Myocyte (in vitro differentiated cells): ENCODE measurements at places on chromosomes 2 and 18.
A peak's percentile ranks its signal among the peaks of the same experiment; 100 is the strongest.

- DNase-seq = peak; percentile 67
These were observed 37.6 kb downstream of the NXPH2 start for GRCh38 chr2:138742441-138743057.

GRCh38 chr18:29436459-29436858 lies 1259.5 kb upstream of the CDH2 start:
- DNase-seq = no peak

DNA sequence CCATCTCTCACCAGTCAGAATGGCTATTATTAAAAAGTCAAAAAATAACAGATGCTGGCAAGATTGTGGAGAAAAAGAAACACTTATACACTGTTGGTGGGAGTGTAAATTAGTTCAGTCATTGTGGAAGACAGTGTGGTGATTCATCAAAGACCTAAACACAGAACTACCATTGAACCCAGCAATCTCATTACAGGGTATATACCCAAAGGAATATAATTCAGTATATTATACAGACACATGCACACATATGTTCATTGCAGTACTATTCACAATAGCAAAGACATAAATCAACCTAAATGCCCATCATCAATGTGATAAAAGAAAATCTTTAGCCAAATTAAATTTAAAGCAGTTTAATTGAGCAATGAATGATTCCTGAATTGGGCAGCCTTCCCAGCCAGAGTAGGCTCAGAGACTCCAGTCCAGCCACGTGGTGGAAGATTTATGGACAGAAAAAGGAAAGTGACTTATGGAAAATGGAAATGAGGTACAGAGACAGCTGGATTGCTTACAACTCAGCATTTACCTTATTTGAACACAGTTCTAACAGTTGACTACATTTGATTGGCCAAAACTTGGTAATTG lies 377.1 kb upstream of the SLC39A10 start:
- no peak for DNase-seq

DNA sequence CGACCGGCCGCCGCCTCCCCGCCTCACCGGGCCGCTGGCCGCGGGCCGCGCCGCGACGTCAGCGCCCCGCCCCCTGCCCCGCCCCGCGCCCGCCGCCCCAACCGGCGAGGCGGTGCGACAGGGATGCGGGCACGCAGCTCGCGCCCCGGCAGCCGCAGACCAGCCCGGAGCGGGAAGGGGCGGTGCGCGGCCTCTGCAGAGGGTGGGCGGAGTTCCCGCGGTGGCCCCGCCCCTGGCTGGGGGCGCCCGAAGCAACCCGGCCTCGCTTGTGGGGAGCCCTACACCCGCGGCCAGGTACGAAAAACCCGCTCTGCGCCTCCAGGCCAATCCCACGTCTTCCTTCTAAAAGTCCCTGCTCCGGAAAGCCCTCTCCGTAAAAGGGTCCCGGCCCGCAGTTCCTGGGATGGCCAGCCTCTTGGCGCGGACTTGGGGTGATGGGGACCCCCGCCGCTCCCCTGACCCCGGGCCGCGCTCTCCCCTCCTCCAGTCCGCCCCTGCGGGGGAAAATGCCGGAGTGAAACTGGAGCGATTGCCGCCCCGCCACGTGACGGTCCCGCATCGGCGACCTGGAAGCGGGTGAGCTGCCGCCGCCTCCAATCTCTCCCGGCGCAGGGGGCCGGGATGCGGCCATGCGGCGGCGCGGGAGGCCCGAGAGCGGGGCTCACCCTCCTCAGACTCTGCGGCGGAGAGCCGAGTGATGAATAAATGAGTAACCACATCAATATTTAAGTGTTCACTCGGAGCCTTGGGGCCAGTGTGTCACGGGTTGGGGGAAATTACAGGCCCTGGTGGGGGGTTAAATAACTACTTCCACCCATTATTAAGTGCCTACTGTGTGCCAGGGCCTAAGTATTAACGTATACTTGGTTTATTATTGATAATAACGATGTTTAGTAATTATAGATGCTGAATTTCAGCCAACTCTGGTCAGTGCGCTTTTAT lies at the start of gene RAB11FIP5:
Gene RAB11FIP5, minus strand, starts transcription at position 36 of the 942 bp plus-strand sequence. CDS start 171 bp downstream, outside the sequence.
- DNase-seq = peak; percentile 82

- DNase-seq = peak; percentile 88
These were observed 305.9 kb upstream of the TMEFF2 start for GRCh38 chr2:192500550-192501200.

DNA sequence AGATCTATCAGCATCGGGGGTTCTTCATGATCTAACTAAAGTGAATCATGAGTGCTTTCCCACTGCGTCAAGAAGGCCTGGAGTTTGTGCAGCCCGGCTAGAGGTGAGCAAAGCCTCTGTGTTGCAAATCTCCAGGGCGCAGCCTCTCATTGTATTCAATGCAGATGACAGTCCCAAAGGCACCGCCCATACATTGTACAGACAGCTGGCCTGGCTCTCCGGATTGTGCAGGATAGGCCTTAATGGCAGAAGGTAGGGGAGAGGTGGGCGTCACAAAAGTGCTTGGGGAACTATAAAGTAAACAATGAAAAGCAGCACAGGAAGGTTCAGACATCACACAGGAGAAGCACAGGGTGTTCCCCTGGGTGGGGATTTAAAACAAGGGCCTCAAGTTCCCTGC lies 907 bp upstream of the GYPC start:
- DNase-seq = no peak

- no peak for DNase-seq
These were observed 5.4 kb upstream of the MRPS9 start for GRCh38 chr2:105032476-105032875.

DNA sequence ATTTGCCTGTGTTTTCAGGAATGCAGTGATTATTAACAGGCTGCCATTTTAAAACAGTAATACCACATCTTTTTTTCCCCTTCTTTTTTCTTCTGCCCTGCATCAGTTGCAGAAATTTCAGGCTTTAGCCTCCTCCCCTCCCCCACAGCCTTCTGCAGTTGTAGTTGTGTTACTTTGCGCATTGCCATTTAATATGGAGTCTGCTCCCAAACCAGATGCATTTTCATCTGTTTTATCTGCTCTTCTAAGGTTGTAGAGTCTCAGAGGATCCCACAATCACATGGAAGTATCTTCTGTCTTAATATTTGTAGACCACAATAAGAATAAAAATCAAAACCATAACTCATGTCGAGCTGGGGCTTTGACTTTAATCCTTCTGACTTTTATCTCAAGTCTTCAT lies 3.8 kb downstream of the ASXL3 start:
- DNase-seq = no peak
